NAMALWA (cell line): ENCODE measurements at places on chromosomes 3 and 15.

GRCh38 chr3:114274929-114275328, 18.9 kb upstream of the TIGIT start:
- DNase-seq = no peak

GRCh38 chr15:44216958-44217357, 21.9 kb upstream of the FRMD5 start:
- no peak for DNase-seq

DNA sequence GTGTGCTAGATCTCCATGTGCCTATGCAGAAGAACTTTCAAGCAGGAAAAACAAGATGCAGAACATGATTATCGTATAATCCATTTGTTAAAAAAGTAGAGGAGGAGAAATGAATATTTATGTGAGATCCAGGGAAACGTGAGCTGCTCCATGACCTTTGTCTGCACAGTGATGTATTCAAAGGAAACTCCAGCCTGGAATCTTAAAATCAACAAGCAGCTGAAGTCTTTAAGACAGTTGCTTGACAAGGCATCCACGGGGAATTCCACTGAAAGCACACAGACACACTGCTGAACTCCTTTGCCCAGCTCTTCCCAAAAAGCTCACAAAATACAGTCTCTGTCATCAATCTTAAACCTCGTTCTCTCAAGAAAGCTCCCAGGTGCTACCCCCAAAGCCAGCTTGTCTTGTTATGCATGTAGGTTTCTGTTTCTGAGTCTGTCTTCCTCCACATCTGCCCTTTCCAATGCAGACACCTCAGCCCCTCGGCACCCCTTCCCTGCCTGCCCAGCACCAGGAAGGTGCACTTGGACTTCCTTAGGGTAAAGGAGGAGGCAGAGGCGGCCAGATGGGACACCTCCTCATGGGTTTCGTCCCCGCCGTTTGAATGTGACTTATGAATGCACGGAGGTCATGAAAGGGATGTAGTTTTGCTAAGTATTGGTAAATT, 28.7 kb downstream of the LRRK1 start:
- DNase-seq = no peak

- DNase-seq = no peak
Observed at GRCh38 chr3:29440413-29441305, 159.8 kb downstream of the RBMS3 start.

DNA sequence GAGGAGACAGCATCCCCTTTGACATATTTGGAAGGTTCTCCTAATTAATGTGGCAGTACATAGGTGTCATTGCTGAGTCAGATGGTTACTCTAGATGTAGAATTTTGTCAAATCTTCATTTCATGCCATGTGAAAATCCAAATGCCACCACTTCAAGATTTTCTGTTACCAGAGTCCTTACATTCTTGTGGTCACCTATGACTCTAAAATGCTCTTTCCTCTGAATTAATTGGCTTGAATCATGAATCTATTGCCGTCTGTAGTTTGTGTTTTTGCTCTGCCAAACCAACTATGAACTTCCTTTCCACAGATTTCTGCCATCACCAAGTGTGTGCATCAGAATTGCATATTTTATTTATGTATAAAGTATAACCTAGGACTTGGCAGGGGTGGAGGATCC, 269.4 kb upstream of the ZPLD1 start:
- no peak for DNase-seq

GRCh38 chr15:80560601-80561400, 134.3 kb upstream of the ABHD17C start:
- no peak for DNase-seq

DNA sequence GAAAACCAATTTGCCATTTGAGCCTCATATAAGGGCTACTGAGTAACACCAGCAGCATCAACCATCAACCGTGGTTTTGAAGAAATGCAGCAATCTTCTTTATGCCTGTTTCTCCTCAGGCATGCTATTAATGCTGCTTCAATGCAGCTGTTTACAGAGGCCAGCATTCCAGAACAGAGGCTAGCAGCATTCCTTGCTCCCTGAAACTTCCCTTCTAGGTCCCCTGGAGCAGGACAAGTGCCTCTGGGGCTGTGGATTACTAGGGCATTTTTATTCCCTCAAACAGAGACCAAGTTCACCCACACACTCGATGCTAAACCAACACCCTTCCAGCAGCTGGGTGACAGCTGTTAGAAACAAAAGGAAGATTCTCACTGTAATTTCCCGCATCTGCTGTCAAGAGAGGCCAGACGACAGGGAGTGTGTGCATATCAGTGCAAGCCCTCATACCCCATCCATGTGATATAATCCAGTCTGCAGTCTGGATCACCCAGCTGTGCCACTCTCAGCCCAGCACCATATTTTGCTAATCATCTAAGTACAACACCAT, 57.5 kb downstream of the HOMER2 start:
- no peak for DNase-seq

GRCh38 chr15:72592097-72592496, 62.4 kb upstream of the GOLGA6B start:
- DNase-seq = no peak

DNA sequence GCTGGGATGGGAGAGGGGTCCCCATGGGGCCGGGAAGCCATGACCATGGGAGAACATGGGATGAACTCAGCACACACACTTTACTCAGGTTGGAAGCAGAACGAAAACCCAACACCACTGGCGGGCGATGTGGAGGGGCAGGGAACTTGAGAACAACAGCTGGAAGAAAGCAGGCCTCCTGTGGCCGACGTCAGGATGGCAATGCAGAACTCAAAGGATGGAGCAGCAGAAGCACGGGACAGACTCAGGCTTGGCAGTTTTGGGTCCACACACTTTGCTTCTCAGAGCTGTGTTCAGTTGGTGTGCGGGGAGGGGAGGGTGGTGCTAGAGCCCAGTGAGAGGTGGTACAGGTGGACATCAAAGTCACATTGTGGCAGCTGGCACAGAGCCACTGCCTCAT, 80.7 kb downstream of the SEC22A start:
- no peak for DNase-seq

DNA sequence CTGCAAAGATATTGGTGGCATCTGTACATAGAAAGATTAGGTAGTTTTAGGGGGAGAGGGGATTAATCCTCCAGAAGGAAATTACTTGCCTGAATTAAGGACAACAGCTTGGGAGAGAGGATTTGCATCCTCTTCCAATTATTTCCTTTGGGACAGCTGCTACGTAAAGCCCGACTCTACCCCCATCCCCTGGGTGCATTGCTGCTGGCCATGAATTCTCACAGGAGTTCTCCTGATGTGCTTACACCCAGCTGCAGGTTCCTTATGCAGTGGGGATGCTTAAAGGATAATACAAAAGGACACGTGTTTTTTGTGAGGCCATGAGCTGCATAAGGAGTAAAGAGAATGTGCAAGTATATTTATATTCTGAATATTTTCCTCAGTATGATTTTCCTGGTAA, 132.3 kb downstream of the VPS8 start:
- no peak for DNase-seq

- no peak for DNase-seq
Observed at GRCh38 chr3:115687721-115688120, 64.4 kb downstream of the GAP43 start.

- peak; percentile 24 for DNase-seq
Observed at GRCh38 chr15:50418041-50418583, 6.1 kb upstream of the USP8 start.

DNA sequence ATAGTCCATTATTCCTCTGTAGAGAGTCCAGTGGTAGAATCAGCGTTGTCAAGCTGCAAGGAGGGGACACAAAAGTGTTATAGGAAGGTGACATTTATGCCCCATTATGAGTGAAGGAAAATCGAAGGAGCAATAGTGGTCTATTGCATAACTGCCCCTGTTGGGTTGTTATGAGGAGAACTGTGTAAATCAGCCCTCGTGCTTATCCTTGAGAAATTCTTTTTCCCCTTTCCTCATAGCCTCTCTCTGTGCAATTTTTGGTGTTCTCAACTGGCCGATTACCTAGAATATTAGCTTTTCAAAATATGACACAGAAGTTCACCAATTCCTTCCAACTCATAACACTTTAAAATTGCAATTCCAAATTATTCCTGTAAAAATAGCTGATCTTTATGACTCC, 286.6 kb downstream of the RBMS3 start:
- DNase-seq = no peak

GRCh38 chr3:52857864-52858263, 23.0 kb upstream of the MUSTN1 start:
- no peak for DNase-seq

- DNase-seq = no peak
Observed at GRCh38 chr3:188946351-188947240, 225.2 kb upstream of the TPRG1 start.

GRCh38 chr3:131541288-131541687, 38.5 kb upstream of the MRPL3 start:
- no peak for DNase-seq

GRCh38 chr3:146914409-146914808, 309.3 kb upstream of the PLSCR5 start:
- no peak for DNase-seq

DNA sequence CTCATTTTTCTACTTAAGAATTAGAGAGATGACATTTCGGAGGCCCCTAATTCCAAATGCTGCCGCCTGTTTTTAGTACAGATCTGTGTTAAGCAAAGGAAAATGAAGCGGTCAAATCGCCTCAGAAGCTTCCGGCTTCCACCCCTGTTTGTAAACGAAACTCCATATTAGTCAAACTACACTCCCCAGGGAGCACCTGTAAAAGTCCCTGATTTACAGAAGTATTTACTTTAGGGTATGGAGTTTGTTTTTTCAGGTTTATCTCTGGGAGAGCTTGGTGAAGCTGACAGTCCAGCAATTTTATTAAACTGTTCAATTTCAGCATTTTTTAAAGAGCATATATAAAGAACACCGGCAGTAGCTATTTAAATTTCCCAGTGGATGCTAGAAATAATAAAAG, 319.8 kb downstream of the FHIT start:
- no peak for DNase-seq

- DNase-seq = peak; percentile 28
Observed at GRCh38 chr3:58009026-58009748, 965 bp downstream of the FLNB start.

DNA sequence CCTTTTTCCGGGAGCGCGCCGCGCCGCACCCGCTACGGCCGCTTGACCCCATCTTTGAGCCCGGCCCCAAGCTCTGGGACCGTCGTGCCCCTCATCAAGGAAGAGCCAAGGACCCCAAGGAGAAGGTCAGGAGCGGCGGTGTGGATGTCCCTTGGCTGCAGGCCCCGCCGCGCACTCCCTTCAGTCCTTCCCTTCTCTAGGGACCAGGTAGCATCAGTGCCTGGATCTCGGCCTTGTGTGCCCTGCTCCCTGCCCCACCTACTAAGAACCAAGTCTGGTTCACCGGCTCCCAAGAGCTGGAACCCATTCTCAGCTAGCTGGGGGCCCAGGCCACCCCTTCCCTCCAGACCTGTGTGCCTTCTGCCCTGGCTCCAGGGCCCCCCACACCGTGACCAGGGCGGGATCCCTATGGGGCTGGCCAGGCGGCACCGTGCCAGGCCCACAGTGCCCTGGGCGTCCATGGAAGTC, 69.3 kb upstream of the CGNL1 start:
- DNase-seq = no peak

DNA sequence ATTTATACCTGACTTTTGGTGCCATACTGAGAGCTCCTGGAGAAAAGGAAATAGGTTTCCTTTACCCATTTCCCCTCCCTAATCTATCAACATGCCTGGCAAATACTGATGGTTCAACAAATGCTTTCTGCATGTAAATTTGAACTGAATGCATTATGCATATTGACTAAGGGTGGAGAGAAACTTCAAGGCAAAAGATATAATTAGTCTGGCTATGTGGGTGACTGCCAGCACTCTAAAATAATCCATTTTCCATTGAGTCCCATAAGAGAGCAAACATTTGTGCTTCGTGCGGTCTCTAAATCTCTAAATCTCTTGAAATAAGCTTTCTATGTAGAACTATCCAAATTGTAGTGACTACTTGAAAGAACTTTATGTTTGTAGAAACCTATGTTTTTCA, 451.3 kb upstream of the LMCD1 start:
- DNase-seq = no peak

GRCh38 chr15:99279290-99279689, 28.0 kb downstream of the LRRC28 start:
- DNase-seq = no peak

DNA sequence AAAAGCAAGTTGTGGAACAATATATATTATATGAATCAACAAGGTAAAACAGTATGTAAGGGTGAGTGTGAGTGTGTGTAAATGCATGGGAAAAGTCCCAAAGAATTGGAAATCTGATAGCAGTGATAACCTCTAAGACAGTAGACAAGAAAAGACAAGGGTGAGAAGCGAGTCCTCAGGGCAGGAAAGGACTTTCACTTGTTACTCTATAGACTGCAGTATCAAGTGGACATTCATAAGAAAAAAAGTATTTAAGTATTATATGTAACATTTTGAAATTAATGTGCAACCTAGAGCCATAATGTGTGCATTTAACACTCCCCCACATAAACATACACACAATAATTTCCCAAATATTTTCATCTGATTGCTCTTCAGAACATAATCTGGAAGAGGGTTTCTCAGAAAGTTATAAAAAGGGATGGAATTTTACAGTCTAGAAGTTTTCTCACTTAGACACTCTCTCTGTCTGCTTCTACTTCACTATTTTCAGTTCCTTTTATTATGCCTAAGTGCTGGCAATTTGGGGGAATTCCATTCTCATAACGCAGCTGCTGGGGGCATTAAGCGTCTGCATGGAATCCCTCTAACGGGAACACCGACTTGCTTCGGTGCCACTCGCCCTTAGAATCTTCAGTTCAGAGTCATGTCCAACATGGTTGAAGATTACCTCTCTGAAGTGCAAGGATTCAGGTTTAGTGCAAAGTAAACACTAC, 50.0 kb upstream of the CDIN1 start:
- DNase-seq = peak; percentile 49

DNA sequence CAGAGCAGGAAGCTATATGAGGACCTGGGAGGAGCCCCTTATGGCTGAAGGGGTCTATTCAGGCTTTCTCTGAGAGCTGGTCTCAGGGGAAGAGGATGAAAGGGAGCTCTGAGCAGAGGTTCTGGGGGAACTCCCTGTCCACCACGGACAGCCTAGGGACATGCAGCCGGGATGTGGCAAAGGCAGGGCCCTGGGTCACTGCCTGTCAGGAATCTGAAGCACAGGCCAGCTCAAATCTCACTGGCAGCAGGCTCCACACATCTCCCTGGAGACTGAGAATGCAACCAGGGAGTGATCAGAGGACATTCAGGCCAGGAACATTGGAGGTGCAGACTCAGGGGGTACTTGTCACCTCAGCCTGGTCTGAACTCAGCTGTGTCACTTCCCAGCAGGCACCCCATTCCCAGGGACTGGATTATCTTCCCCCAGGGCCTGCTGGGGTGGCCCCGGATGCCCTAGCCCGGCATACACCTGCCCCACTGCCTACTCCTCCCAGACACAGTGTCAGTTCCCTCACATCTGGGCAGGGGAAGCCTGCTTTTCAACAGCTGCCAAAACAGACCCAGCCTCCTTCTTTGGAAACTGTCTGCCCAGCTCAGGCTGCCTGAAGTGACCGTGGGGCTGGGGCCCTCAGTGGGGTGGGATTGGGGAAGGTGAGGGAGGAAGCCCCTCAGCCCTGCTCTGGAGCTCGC, 18.3 kb upstream of the SEMA3F start:
- no peak for DNase-seq

DNA sequence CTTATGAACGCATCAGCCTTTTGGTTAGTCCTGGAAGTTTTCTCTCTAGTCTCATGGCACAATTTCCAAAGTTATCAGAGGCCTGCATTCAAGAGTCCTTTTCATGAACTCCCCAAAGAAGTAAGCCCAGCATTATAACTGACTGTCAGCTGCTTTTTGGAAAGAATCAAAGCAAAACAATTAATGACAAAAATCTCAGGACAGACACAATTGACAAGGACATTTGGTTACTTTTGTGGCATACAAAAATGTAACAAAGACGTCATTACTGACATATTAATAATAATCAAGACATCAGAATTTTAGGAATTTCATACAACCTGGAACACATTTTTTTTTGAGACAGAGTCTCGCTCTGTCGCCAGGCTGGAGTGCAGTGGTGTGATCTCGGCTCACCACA, 21.2 kb downstream of the KATNBL1 start:
- no peak for DNase-seq
